ENCODE measurements at places on chromosomes 16 and 17.

- DNase-seq: no peak
Measured at GRCh38 chr17:59760160-59760559, 52.7 kb downstream of the VMP1 start.

GRCh38 chr17:73498886-73499554 lies 145.2 kb downstream of the SDK2 start:
- no peak for DNase-seq

DNA sequence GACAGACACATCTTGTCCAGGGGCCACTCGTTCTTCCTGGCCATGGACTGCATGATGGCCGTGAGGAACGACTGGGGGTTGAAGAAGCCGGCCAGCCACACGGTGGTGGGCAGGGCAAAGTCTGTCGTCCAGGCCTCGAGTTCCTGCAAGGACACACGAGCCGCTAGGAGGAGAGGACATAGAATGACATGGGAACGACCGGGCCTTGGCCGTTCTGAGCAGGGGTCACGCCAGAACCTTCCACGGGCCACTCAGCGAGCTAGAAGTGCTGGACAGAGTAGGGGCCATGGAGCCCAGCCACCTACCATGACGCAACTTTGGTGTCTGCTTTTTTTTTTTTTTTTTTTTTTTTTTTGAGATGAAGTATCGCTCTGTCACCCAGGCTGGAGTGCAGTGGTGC lies 47.0 kb downstream of the PGS1 start:
- no peak for DNase-seq

- DNase-seq: no peak
Measured at GRCh38 chr17:41308251-41308917, 725 bp downstream of the KRTAP16-1 start.

DNA sequence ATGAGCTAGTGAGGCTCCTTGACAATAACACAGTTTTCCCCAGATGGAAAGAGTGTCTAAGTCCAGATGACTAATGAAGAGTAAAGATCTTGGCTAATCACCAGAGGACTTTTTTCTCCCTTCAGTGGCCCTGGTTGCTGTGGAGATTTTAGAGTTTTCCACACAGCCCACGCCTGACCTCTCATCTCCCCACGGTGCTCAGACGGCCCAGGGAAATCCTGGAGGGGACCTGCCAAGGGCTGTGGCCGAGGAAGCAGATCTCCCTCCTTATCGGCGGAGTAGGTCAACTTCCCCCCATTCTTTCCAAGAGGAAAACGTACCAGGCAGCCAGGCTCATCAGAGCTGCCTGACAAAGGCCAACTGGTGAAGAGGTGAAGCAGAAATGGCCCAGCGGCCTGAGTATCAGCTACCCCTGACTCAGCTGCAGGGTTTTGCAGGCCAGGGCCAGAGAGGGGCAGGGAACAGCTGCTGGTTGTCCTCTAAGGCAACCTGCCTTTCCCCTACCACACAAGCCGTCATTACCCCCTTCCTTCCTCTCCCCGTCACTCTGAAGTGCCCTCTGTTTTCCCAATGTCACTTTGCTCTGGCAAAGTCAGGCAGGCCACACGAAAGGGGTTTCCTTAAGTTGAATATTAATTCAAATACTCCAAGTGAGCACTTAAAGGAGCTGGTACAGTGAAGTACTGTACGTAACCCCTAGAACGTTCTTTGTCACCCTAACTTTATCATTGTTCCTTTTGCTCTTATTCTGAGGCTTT lies 140.2 kb upstream of the ADAMTS18 start:
- DNase-seq: no peak

- peak; percentile 74 for DNase-seq
Measured at GRCh38 chr16:83552228-83552627, 255.6 kb upstream of the HSBP1 start.

DNA sequence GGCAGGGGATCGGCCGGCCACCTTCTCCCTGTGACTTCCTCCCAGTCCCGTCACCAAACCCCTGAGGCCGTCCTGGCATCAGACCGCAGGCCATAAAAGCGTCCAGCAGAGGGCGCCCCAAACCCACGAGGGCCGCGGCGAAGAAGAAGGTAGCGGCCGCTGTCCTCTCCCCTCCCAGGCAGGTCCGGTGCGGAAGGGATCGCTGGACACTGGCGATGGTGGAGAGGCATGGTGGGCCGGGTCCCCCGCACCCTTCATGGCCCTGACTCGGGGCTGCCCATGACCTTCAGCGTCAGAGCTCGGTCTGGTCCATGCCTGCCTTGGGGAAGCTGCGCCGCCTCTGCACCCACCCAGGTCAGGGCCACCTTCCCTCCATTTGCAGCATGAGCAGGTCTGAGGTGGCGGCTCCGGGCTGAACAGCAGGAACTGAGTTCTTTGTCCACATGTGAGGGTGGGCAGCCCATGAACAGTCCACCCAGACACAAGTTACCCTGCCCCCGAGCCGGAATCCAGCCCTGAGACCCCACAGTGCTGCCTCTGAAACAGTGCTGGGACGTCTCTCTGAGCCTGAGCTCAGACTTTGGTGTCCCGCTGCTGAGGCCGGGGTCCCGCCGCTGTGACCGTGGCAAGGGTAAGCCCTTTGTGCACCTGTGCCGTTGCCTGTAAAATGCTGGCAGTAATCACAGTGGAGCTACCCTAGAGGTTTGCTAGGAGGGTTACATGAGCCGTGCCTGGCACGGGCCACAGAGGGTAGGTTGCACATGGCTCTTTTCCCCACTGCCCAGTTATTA lies 40.8 kb upstream of the CMIP start:
- peak; percentile 48 for DNase-seq

GRCh38 chr16:17368446-17368845 lies 102.3 kb downstream of the XYLT1 start:
- peak; percentile 78 for DNase-seq

DNA sequence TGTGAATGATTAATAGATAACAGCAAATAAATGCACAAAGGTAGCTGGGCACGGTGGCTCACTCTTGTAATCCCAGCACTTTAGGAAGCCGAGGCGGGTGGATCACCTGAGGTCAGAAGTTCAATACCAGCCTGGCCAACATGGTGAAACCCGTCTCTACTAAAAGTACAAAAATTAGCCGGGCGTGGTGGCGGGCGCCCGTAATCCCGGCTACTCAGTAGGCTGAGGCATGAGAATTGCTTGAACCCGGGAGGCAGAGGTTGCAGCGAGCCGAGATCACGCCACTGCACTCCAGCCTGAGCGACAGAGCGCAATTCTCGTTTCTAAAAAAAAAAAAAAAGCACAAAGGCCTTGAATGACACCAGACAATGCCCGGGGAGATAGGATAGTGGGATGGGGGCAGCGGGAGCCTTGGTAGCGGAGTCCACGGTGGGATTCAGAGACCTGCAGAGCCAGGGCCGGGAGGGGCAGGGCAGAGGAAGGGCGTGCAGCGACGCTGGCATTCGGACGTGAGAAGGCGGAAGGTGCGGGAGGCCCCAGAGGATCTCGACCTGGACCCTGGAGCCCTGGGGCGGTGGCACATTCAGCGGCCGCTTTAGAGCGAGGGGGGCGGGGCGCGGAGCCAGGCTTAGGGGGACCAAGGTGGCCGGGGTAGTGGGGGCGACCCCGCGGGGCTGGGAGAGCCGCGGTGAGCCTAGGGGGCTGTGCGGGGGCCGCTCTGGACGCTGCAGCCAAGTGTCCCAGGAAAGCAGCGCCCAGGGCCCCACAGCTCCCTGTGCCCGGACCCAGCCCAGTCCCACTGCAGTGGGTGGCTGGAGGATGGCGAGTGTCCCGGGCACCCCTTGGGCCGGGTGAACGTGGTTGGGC lies 999 bp upstream of the FLYWCH2 start:
- DNase-seq: no peak

- no peak for DNase-seq
Measured at GRCh38 chr16:19618876-19619275, 63.4 kb downstream of the VPS35L start.

- DNase-seq: no peak
Measured at GRCh38 chr16:85950136-85950918, 51.4 kb downstream of the IRF8 start.

DNA sequence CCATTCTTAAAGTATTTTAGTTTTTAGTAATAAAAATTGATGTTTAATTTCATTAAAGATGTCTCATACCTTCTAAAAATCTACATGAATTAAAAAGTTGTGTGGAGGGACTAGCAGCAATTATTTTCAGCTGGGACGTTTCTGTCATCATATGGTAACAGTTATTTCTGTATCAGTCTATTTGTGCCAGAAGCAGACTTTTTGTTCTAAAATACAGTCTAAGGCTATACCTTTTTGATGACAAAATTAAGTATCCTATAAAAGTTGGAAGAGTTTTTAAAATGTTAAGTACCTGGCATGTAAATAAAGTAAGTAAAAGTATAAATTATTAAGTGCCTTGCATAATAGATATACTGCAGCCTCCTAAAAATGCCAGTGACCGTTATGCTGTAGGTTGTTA lies 5.9 kb downstream of the TAOK1 start:
- no peak for DNase-seq

GRCh38 chr16:57688487-57688986 lies 6.1 kb upstream of the DRC7 start:
- no peak for DNase-seq

GRCh38 chr17:54944796-54945195 lies 23.7 kb downstream of the COX11 start:
- peak; percentile 60 for DNase-seq

DNA sequence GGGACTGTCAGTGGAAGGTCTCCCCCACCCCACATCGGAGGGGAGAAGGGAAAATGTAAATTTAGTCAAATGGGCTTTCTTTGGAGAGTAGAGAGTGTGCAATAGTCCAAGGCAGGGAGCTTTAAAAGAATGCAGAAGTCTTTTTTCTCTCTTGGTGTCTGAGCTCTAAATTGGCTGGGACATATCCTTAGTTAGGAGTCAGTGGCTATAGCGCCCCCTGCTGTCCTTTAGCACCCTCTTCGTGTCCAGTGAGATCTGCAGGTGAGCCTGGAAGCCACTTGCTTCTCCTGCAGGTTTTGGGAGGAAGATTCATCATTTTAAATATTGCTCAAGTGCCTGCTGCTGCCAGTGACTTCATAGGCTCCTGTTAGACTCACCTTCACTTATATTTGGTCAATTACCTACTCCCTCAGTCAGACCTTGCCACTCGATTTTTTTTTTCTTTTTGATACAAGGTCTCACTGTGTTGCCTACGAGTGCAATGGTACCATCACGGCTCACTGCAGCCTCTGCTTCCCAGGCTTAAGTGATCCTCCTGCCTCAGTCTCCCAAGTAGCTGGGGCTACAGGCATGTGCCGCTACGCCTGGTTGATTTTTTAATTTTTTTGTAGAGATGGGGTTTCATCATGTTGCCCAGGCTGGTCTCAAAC lies 174.8 kb downstream of the PRKCB start:
- DNase-seq: peak; percentile 32

- peak; percentile 80 for DNase-seq
Measured at GRCh38 chr16:1929578-1930337, 11.5 kb upstream of the HS3ST6 start.

GRCh38 chr16:10896165-10896564 lies 19.2 kb downstream of the CIITA start:
- no peak for DNase-seq

GRCh38 chr17:50855708-50856330 lies 10.3 kb downstream of the TOB1 start:
- DNase-seq: no peak

DNA sequence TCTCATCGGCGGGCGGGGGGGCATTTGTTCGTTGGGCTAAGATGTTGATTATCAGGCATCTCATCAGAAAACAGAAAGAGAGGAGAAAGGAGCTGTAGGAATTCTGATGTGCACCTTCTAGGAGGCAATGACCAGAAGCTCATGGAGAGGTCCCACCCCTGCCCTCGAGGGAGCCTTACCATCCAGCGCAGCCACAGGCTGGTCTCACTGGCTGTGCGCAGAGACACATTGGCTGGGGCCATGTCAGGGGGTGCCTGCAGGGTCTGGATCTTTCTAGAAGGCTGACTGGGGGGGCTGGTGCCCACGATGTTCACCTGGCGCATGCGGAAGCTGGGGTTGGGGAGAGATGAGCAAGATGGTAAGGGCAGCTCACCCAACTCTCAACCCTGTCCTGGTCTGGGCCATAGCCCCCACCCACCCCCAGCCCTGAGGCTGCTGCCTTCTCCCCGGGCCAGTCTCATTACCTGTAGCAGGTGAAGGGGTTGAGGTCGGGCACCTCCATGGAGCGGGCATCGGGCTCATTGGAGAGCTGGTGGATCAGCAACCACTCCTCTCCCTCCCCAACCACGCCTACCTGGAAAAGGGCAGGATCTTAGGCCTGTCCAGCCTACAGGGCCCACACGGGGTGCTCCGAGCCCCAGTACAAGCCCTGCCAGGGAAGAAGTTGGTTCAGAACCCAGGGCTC lies 86.2 kb upstream of the CDC42EP4 start:
- DNase-seq: no peak

DNA sequence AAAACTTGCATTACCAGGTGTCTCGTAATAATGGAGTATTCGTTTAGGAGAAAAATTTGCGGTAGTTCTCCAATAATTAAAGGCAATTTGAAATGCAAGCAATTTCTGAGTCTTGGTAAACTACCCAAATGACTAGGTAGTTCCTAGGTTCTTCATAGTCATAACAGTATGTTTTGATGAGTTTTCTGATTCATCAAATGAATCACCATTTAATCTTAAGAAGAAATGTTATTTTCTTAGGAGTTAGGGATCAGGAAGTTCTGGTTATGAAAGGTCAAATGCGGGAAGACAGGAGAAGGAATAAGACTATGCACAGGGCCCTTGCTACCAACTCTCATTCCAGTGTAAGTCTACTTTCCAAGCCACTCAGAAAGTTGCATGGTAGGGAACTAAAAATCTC lies 221.5 kb upstream of the SOX9 start:
- DNase-seq: peak; percentile 9

DNA sequence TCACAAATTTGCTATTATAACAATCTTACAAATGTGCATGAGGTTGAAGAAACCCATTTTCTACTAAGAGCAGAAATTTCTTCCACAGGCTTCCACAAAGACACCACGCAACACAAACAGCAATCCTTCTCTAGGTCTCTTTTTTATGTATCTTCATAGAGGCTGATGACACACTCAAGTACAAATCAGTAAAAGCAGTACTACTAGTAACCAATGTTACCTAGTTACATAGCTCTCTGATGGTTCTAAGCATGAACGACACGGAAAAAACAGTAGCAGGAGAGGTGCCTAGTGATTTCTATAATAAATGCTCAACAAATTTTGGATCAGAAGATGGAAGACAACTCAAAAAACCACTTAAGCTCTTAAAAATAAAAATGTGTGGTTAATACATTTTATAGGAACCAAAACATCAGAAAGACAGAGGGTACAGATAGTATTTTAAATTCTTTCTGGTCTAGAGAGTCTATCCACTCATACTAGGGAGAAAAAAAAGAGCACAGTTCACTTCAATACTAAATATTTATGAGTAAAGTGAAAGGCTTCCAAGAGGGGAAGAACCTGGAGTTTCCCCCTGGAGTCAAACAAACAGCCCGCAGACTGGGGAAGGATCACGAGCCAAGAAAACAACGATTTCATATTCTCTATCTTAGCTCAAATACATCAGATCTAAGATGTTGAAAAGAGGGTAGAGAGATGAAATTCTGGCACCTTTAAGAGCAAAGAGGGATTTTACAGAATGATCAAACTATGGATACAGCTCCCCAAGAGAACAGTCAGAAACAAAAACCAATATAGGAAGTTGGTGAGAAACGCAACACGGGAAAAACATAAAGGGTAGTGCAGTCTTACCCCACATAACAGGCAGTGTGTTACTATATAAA lies 40.2 kb downstream of the SMG6 start:
- DNase-seq: peak; percentile 37

Data from fibroblast of skin of right quadriceps (primary cell).